ENCODE measurements at places on chromosomes 5 and 9. TPM values are rescaled to one million over a fixed set of nuclear protein-coding genes. Genes with fewer than 3 reads are reported as not detected.

The DBH gene
- total RNA-seq = not detected

The SPATA31A3 gene
- not detected for total RNA-seq

The LCN1 gene
- not detected for total RNA-seq

The TCERG1 gene
- total RNA-seq = 34.2 TPM

The PNPLA7 gene
- total RNA-seq = 0.55 TPM

The ANKRD31 gene
- total RNA-seq = 0.11 TPM

The GEMIN5 gene
- total RNA-seq = 21.7 TPM

The GAPT gene
- total RNA-seq = not detected
